ENCODE measurements at places on chromosomes 2 and 18.

DNA sequence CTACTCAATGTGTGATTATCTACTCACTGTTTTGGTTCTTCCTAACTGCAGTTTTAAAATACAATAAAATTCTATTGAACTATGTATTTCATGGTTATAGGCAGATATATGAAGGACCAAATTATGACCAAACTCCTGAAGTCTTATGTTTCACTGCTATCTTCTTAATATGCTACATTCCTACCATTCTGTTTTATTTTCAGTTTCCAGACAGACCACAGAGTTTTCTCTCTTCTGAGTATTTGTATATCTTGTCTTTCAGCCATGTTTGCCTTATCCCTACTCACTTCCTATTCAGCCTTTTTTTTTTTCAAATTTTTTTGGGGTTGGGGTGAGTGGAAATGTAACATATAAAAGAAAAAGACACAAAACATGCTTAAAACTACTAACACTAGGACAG is 6.3 kb downstream of the RFTN2 start:
- no peak for DNase-seq

DNA sequence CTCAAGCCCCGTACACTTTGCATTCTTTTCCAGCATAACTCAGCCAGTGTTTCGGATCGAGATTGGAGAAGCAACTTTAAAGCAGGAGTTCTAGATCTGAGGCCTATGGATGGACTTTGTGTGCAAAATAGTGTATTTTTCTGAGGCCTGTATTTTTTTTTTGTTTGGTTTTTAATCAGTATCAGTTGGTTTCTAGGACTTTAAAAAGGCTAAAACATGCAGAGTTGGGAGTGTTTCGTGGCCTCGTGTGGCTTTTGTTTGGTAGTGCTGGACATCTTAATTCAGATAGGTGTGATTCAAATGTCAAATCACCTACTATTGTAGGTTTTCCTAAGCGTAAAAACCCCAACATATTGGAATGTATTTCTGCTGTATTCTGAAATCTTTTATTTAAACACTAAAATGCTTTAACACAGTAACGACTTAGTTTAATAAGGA is 282 bp upstream of the PUS10 start:
- peak; percentile 44 for DNase-seq

- DNase-seq = no peak
These were observed 584.3 kb downstream of the ADCYAP1 start for GRCh38 chr18:1488957-1489356.

- peak; percentile 12 for DNase-seq
These were observed 3.5 kb downstream of the ACSL3 start for GRCh38 chr2:222864296-222864695.

DNA sequence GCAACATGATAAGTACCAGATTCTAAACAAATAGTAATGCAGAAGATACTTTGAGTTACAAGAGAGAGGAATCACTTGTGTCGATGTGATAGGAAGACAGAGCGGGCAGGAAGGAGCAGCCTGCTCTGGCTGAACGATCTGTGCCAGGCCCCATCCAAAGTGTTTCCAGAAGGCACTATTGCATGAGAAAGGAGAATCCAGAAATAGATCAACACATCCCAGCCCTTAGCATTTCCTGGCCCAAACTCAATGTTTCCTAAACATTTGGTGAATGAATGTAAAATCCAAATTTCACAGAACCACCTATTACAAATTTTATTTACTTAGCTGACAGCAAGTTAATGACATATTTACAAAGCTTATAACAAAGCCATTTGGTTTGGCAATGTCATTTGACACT is 257.2 kb downstream of the TXNL1 start:
- DNase-seq = no peak

DNA sequence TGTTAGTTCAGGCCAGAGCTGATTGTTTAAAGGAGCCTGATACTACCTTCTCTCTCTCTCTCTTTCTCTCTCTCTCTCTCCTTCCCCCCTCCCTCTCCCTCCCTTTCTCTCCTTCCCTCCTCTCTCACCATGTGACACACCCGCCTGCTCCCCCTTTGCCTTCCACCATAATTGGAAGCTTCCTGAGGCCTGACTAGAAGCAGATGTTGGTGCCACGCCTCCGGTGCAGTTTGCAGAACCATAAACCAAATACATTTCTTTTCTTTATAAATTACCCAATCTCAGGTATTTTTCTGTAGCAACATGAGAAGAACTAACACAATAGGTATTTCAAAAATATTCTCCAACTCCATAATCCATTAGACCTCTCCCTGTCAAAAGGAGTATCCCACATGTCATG is 62.4 kb downstream of the ANKRD62 start:
- DNase-seq = no peak

DNA sequence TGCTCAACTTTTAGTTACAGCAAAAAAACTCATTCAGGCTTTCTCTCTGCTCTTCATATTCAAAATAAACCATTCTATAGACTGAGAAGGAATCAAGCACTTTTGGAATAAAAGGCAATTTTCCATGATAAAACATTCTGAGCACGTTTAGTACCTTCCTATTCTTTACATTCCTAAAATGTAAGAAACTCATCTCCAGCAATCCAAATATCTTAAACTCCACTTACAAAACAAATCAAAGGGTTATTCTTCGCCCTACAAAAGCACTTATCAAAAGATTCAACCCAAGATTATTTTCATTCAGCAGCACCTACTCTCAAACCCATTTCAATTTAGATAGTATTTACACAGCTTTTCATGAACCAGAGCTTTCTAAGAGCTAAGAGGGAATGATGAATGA is 2.9 kb upstream of the LGALSL start:
- DNase-seq = no peak

GRCh38 chr2:202408546-202409140 is 32.5 kb downstream of the BMPR2 start:
- DNase-seq = no peak

Measured in AML-193 (cell line).